ENCODE measurements at places on chromosomes 1 and 21.

GRCh38 chr1:12179111-12179519 is 12.3 kb downstream of the TNFRSF1B start:
- peak; percentile 84 for DNase-seq

GRCh38 chr21:34348890-34349519 is 14.8 kb upstream of the KCNE2 start:
- DNase-seq = no peak

DNA sequence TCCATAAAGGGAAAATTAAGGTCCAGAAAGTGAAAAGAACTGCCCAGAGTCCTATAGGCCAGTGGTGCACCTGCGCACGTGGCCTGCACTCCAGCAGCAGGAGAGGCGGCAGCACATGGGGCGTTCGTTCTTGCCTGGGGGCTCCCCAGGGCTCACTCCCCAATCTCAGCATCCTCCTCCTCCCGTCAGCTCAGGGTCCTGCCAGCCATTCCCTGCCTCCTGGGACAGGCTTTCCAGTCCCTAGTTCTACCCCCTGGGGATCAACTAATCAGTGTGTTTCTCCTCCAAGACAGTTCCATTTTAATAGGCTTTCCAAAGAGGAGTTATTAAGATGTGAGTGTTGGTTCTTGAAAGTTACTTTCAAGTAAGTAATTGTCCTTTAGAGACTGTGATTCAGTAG is 1.2 kb upstream of the A3GALT2 start:
- no peak for DNase-seq

GRCh38 chr1:51344602-51345299 is 14.4 kb upstream of the TTC39A start:
- DNase-seq = no peak

- DNase-seq = no peak
Measured at GRCh38 chr1:153553830-153554541, 4.9 kb upstream of the S100A3 start.

GRCh38 chr1:205013683-205014367 is 29.2 kb upstream of the CNTN2 start:
- no peak for DNase-seq

GRCh38 chr21:37531431-37531932 is 164.9 kb downstream of the DYRK1A start:
- DNase-seq = no peak

GRCh38 chr1:203320591-203321272 is 15.4 kb downstream of the BTG2 start:
- DNase-seq = peak; percentile 53

DNA sequence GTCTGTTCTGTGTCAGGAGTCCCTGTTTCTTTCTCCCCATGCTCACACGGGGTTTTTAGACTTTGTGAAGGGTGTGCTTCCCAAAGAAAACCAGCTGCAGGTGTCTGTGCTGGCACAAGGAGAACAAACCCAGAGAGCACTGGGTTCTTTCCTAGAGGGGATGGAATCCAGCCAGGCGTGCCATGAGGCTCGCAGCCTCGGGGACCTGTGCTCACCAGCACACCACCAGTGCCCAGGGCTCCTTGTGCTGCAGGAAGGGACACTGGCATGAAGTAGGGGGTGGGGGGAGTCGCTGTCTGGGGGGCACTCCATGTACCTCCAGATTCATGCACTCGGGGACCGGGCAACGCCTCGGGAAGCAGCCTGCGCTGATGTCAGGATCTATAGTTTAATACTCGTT is 57.9 kb downstream of the AGPAT3 start:
- no peak for DNase-seq

DNA sequence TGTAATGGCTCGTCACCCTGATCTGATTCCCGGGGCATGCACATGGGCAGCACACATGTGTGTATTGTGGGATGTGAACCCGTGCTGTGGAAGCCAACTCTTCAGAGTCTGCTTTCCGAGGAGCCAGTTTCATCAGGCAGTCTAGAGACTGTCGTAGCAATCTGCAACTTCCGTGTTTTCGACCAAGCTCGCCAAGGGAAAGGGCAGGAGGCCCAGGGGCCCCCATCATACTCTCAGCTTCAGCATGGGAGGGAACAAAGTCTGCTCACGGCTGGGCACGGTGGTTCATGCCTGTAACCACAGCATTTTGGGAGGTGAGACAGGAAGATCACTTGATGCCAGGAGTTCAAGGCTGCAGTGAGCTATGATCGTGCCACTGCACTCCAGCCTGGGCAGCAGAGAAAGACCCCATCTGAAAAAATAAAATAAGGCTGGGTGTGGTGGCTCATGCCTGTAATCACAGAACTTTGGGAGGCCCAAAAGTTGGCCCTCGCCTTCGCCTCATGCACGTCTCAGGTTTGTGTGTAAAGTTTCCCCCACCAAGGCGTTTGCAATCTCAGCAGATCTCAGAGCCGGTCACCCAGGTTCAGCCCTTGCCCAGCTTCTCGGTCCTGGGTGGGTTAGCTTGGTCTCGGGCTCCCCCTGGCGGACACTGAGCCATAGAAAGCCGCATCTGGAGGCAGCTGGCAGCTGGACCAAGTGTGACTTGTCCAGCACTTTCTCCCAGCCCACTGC is 48.5 kb upstream of the SLC25A33 start:
- peak; percentile 90 for DNase-seq

DNA sequence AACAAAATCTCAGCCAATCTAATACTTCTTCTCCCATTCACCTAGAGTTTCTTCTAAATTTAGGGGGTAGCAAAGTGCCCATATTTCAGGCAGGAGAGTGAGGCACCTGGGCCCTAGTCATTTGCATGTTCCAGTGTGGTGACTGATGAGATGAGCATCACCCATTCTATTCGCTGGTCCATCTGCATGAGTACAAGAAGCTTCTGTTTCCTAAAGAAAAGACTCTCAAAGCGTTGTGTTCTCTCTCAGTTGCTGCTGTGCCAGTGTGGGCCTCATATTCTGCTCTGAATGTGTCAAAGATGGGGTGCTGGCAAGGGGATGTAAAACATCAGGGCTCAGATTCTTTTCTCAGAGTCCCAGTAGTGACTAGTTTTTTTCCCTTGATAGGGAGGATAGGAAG is 16.1 kb upstream of the DPYD start:
- DNase-seq = no peak

GRCh38 chr1:54459726-54460191 is 53.6 kb upstream of the SSBP3 start:
- DNase-seq = peak; percentile 36

- DNase-seq = no peak
Measured at GRCh38 chr1:78070758-78071157, 25.0 kb downstream of the GIPC2 start.

GRCh38 chr1:109500941-109501381 is 7.1 kb downstream of the CYB561D1 start:
- DNase-seq = peak; percentile 28

- no peak for DNase-seq
Measured at GRCh38 chr21:15825700-15826099, 95.9 kb downstream of the USP25 start.

DNA sequence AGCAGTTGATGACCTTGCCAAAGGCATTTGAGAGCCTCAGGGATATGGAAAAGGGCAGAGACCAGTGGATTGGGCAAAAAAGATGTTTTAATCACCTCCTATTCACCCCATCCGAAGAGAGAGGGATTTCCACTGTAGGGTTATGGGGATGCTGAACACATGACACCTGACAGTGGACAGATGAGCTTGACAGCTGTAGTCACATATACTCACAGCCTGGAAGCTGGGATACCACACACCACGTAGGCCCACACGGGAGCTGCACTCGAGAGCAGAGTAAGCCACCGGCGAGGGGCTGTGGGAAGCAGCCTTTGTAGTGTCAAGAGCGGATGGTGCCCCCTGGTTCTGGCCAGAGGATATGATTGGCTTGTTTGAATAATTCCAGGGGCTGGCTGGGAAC is 20.0 kb downstream of the ZBTB40 start:
- DNase-seq = no peak

DNA sequence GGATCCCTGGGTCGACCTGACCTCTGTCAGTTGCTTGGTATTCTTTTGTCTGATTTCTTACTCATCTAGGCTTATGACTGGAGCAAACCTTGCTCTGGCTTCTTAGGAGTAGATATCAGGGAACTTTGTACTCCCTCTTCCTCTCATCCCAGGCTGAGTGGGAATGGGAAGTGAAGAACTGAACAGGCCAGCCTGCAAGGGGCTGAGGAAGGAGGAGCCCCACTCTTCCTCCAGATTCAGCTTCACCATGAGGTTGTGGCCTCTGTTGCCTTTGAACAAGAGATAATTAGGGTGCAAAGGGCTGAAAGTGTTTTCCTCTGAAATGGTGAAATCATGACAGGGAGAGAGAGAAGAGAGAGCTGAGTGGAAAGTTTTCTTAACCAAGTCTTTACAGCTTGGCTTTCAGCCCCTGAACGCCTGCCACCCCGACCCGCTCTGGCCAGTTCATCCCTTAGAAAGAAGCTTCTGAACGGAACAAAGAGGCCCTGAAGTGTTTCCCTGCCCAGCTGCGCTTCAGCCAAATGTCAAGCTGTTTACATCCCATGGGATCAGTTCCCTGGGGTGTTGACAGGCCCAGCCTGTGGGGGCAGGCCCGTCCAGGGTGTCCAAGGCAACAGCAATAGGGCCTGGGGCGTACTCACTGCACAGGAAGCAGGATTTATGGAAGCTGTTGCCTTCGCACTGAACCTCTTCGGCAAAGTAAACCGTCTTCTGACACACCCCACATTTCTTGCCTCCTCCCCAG is 11.2 kb downstream of the CSRP1 start:
- DNase-seq = no peak

DNA sequence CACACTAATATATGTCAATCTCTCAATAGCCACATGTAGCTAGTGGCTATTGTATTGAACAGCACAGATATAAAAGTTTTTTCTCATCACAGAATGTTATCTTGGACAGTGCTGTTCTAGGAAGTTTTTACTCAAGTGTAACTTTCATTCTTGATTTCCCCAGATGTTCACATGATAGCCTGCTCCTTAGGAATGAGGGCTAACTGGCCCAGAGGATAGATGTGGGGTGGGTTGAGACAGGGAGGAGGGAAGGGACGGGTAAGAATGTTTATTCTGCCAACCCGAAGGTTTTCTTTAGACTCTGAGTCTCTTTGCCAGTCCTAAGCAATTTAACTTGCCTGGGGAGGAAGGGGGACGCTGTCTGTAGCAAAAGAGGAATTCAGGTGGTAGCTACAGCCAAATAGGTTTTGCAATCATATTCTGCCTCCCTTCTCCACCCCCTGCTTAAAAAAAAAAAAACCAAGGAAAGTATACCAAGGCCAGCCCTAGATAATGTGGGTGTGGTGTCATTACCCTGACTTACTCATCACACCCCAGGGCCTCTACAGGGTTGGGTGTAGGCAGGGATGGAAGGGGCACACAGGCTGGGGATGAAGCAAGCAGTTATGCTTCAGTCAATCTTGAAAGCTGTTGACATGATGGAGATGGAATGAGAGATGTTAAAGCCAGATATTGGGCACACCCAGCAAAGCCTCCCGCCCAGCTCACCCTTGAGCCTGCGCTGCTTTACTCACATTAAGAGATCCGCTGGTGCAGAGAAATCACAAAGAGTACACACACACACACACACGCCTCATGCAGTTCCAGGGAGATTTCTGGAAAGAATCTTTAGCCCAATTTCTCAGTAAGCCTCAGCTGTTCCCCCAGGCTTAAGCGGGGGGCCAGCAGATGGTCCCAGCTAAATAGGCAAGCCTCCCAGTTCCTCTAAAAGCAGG is 59.9 kb downstream of the PLXNA2 start:
- DNase-seq = no peak

GRCh38 chr1:981491-981954 is 370 bp downstream of the PERM1 start:
- DNase-seq = no peak

DNA sequence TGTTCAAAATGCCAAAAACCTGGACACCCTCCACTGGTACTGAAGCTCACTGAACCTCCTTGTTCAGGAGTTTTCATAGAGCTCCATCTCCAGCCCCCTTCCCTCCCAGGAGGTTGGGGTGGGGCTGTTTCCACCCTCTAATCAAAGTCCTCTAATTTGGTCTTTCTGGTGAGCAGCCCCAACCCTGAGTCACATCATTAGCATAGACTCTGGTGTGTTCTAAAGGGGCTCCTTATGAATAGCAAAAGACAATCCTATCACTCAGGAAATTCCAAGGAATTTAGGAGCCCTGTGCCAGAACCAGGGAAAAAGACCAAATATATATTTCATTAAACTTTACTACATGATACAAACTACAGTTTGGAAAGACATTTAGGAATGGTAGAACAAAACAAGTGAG is 13.2 kb upstream of the UBE4B start:
- DNase-seq = no peak

- DNase-seq = no peak
Measured at GRCh38 chr1:161046605-161047228, 940 bp upstream of the USF1 start.

DNA sequence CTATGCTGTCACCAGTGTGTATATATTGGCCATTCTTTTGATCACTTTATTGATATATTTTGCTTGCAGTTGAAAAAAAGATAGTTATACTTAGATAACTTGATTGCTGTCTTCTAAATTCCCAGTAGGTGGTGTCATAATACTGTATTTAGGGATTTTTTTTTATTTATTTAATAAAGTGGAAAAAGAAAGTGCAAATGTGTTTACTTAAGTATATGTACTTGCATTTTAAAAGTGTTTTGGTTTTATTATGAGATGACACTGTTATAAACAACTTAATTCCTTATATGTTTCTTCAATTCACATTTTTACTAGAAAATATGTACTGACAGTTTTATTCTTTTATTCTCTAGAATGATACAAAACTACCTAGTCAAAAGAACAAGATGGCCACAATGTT is 164.8 kb downstream of the USP25 start:
- DNase-seq = no peak

- DNase-seq = no peak
Measured at GRCh38 chr1:29599071-29599470, 362.7 kb downstream of the PTPRU start.

Data from activated T-cell treated with anti-CD3 and anti-CD28 coated beads, Interleukin-2, amount 50 U/mL, for 24 hours (primary cell).